ENCODE measurements at places on chromosomes 1 and 21. TPM values are rescaled to one million over a fixed set of nuclear protein-coding genes. Genes with fewer than 3 reads are reported as not detected.

TCP10L gene
- total RNA-seq = 0.79 TPM

DNA sequence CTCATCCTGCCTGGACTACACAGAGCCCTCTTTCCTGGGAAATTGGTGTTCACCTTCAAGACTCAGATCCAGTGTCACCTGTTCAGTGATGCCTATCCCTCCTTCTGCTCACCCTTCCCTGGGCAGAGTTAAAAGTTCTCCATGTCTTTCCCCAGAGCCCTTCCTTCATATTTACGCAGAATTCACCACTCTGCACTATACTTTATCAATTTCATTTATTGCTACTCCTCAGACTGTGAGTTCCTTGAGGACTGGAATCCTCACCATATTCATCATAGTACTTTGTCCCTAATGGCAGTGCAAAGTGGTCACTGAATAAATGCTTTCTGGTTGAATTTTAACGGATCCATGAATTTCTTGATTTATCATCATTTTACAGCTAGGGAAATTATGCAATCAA is 300.0 kb downstream of the CHRM3 start:
- no peak for DNase-seq

GRCh38 chr1:68959461-68960030 is 462.7 kb upstream of the DEPDC1 start:
- no peak for DNase-seq

GRCh38 chr1:202576816-202577215 is 133.4 kb downstream of the SYT2 start:
- DNase-seq = peak; percentile 82

- DNase-seq = no peak
Measured at GRCh38 chr1:57797084-57797483, 373.2 kb upstream of the DAB1 start.

Data from skin of body (tissue), 3 donors.